ENCODE measurements at places on chromosomes 7 and 10.

GRCh38 chr10:43980313-43980712 lies 331.6 kb upstream of the ZNF32 start:
- no peak for DNase-seq

DNA sequence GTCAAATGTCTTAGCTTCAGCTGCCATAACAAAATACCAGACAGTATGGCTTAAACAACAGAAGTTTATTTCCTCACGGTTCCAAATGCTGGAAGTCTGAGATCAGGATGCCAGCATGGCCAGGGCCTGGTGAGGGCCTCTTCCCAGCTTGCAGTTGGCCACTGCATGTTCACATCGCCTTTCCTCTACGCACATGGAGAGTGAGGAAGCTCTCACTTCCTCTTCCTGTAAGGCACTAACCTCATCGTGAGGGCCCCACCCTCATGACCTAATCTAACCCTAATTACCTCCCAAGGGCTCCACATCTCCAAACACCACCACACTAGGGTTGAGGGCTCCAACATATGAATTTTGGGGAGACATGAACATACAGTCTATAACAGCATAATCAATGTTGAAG lies 14.4 kb downstream of the ZNF33B start:
- DNase-seq, result no peak

GRCh38 chr10:37125191-37125732 lies at the start of gene ANKRD30A:
TSS of gene ANKRD30A (plus strand) at chr10:37125598. CDS start at chr10:37125788, 190 bp downstream.
- no peak for DNase-seq

- DNase-seq, result no peak
Observed at GRCh38 chr10:84484541-84484940, 156.2 kb downstream of the CCSER2 start.

DNA sequence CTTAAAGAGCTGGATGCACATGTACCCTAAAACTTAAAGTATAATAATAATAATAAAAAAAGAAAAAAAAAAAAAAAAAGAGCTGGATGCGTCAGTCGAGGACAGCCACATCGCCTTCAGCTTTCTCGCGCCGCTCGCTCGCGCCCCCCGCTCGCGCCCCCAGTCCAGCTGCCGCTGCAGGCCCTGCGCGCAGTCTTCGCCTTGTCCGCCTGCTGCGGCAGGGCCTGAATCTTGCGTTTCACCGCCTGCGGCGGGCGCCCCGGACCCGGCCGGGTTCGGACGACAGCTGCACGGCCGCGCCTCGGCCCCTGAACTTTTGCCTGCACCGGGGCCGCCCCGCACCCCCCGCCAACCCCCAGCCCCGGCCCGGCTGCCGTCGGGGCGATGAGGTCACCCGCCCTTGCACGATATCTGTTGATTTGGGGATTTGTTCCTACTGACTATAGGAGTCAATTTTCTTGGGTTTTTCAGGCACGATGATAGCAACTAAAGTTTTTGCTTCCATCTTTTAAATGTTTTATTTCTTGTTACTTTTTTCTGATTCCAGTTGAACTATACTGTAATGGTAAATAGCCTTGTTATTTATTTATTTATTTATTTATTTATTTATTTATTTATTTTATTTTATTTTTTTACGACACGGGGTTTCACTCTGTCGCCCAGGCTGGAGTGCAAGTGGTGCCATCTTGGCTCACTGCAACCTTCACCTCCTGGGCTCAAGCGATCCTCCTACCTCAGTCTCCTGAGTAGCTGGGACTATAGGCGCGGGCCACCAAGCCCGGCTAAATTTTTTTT lies 33.5 kb upstream of the CPN1 start:
- DNase-seq, result no peak
